ENCODE measurements at places on chromosomes 4 and X.

DNA sequence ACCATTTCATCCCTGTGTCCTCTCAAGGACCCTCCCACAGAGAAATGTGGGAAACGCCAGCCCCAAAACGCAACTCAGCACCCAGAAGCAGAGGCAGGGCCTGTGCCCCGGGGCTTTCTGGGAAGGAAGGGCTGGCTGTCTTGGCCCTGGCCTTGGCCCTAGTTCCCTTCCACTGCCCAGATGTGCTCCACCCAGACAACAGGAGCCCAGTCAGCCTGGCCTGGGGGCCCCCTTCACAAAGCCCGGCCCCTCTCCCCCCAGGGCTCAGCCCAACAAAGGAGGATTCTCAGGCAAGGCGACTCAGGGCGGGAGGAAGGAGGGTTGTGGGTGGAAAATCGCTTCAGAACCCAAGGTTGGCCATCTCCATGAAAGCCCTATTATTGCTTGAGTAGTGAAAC lies 82.5 kb downstream of the PJA1 start:
- no peaks in the 10 kb centered on the region for H3K27me3 ChIP-seq
- DNase-seq = no peak
- no peak overlapping the region for H3K4me3 ChIP-seq
- H3K4me1 ChIP-seq = no peaks in the 10 kb centered on the region
- H3K36me3 ChIP-seq = no peaks in the 10 kb centered on the region

GRCh38 chrX:12113321-12113720 lies 25.0 kb upstream of the FRMPD4 start:
- no peak for DNase-seq
- no peaks in the 10 kb centered on the region for H3K4me1 ChIP-seq
- H3K27ac ChIP-seq = no peak overlapping the region
- no peak overlapping the region for H3K4me3 ChIP-seq
- H3K36me3 ChIP-seq = no peaks in the 10 kb centered on the region

- H3K4me1 ChIP-seq = no peaks in the 10 kb centered on the region
- no peak overlapping the region for H3K27ac ChIP-seq
- H3K27me3 ChIP-seq = no peaks in the 10 kb centered on the region
- H3K36me3 ChIP-seq = no peaks in the 10 kb centered on the region
Observed at GRCh38 chr4:22744478-22745062, 51.8 kb downstream of the GBA3 start.

DNA sequence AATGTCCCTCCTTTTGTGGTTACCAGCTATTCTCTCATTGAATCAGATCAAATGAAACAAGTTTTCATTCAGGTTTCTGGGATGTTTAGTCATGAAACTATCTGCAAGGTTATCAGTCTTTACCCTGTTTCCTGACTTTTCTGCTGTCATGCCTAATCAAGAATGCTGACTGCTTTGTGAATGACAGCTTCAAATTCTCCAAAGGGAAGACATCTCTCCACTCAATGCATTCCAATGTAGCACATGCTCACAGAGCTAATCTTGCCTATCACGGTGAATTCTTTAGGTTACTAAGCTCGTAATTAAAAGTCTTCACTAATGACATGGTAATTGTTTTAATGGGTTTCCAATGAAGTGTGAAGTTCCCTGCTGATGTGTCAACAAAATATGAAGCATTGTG lies 1068.5 kb downstream of the PCDH7 start:
- no peaks in the 10 kb centered on the region for H3K36me3 ChIP-seq
- H3K27me3 ChIP-seq = no peaks in the 10 kb centered on the region
- no peak for DNase-seq
- H3K4me1 ChIP-seq = no peaks in the 10 kb centered on the region
- no peak overlapping the region for H3K27ac ChIP-seq
- H3K4me3 ChIP-seq = no peak overlapping the region

DNA sequence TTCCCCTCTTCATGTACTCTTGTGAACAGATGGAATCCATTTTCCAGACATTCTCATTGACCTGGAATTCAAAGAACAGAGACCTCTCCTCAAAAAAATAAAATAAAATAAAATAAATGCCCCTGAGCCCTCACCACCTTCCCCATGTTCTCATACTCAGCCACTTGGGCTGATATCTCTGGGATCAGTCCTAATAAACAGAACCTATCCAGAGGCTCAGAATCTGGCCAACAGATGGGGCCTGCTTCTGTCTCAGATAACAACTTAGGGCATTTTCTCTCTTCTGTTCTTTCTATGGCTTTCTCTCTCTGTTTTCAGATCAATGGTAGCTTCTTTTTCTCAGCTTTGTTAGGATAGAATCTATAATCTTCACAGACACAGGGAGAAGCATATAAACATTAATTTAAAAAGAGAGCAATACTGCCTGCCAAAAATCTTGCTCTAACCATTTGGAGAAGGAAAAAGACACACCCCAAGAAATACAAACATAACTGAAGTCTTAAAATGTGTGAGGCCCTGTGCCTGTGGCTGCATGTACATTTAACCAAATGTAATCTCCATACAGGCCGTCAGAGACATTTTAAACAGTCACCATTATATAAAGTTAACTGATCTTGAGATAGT lies 907.1 kb downstream of the FAT4 start:
- H3K36me3 ChIP-seq = no peaks in the 10 kb centered on the region
- H3K27me3 ChIP-seq = no peaks in the 10 kb centered on the region
- no peak for DNase-seq
- H3K27ac ChIP-seq = no peak overlapping the region
- H3K4me3 ChIP-seq = no peak overlapping the region

DNA sequence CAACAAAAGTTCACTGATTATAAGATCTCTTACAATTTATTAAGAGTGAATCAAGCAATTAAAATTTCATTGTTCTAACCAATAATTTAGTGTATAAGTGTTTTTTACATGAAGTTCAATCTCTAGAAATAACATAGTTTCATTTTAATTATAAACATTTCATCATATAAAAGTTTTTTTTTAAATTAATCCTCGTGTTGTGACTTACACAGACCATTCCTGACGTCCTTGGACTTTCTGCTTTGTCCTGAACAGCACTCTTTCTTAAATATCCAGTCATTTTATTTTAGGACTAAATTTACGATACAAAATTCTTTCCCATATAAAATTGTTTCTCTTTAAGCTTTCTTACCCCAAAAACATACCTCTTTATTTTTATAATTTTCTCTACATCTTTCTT lies 841.7 kb upstream of the POU3F4 start:
- H3K4me1 ChIP-seq = no peaks in the 10 kb centered on the region
- no peaks in the 10 kb centered on the region for H3K27me3 ChIP-seq
- DNase-seq = no peak
- no peak overlapping the region for H3K27ac ChIP-seq
- no peaks in the 10 kb centered on the region for H3K36me3 ChIP-seq

GRCh38 chr4:11904117-11904535 lies 475.4 kb upstream of the HS3ST1 start:
- DNase-seq = no peak
- no peak overlapping the region for H3K4me3 ChIP-seq
- no peak overlapping the region for H3K27ac ChIP-seq
- H3K27me3 ChIP-seq = no peaks in the 10 kb centered on the region
- H3K36me3 ChIP-seq = no peaks in the 10 kb centered on the region
- H3K4me1 ChIP-seq = no peaks in the 10 kb centered on the region

GRCh38 chr4:4339504-4340085 lies 47.3 kb upstream of the NSG1 start:
- no peaks in the 10 kb centered on the region for H3K4me1 ChIP-seq
- H3K27me3 ChIP-seq = peaks cover 3% of the 10 kb centered on the region
- no peak for DNase-seq
- no peaks in the 10 kb centered on the region for H3K36me3 ChIP-seq
- H3K4me3 ChIP-seq = no peak overlapping the region

GRCh38 chr4:138875891-138876608 lies 139.5 kb upstream of the NOCT start:
- no peaks in the 10 kb centered on the region for H3K4me1 ChIP-seq
- no peak overlapping the region for H3K4me3 ChIP-seq
- no peaks in the 10 kb centered on the region for H3K27me3 ChIP-seq
- no peaks in the 10 kb centered on the region for H3K36me3 ChIP-seq
- no peak for DNase-seq

DNA sequence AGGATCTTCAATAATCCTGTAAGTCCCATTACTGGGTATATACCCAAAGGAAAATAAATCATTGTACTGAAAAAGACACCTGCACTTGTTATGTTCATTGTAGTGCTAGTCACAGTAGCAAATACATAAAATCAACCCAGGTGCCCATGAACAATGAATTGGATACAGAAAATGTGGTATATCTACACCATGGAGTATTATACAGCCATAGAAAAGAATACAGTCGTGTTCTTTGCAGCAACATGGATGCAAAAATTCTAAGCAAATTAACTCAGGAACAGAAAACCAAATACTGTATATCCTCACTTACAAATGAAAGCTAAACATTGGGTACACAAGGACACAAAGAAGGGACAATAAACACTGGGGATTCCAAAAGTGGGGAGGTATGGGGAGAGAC lies 100.8 kb upstream of the BMP2K start:
- no peak overlapping the region for H3K27ac ChIP-seq
- H3K4me1 ChIP-seq = no peaks in the 10 kb centered on the region
- no peak for DNase-seq
- H3K4me3 ChIP-seq = no peak overlapping the region
- no peaks in the 10 kb centered on the region for H3K27me3 ChIP-seq

- no peaks in the 10 kb centered on the region for H3K36me3 ChIP-seq
- H3K4me1 ChIP-seq = peaks cover 34% of the 10 kb centered on the region
- H3K27ac ChIP-seq = no peak overlapping the region
- no peak overlapping the region for H3K4me3 ChIP-seq
Observed at GRCh38 chr4:73197220-73197619, 61.4 kb downstream of the ANKRD17 start.

DNA sequence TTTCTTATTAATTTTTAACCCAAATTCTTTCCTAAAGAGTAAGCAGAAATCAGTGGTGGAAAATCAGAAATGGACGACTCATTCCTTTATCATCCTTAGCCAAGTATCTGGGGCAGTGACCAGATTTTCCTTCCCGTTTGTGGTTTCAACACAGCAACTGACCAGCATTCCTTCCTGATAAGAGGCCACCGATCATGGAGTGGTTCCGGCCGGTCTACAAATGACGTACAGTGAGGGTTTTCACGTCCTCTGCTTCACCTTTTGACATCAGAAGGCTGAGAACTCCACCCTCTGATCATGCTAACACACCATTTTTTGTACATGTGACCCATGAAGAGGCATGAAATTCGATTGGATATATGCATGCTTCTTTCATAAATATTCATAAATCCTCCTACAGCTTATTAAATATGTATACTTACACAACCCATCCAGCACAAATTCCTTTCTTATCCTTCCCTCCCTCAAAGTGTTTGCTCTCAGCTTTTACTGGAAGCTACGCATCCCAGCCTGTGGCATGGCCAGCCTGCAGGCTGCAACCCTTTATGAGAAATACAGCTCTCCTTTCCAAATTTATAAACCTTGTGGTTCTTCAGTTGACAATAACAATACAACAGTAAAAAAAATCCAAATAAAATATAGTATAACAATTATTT lies 173.0 kb upstream of the CASK start:
- no peak overlapping the region for H3K27ac ChIP-seq
- no peaks in the 10 kb centered on the region for H3K36me3 ChIP-seq
- H3K4me3 ChIP-seq = no peak overlapping the region
- no peak for DNase-seq

DNA sequence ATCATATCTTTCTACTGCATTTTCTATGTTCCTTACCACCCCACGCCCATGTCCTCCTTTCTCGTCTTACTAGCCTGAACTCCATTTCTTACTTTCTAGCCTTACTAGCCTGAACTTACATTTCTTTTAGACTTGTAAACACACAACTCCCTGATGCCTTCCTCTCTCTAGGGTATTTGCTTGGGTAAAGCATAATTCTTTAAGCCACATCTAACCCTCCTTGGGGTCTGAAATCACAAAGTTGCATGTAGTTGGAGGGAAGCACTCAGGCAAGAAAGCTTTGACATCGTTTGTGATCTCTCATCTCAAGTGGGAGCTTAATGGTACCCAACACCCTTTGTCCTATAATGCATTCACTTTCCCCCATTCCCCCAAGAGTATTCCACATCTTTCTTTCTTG lies 124.4 kb downstream of the SPOCK3 start:
- no peaks in the 10 kb centered on the region for H3K27me3 ChIP-seq
- no peaks in the 10 kb centered on the region for H3K36me3 ChIP-seq
- no peak overlapping the region for H3K27ac ChIP-seq
- no peak overlapping the region for H3K4me3 ChIP-seq

GRCh38 chrX:155995321-155995875 lies 2.1 kb upstream of the IL9R start:
- no peaks in the 10 kb centered on the region for H3K4me1 ChIP-seq
- no peak overlapping the region for H3K4me3 ChIP-seq
- no peak for DNase-seq
- H3K27ac ChIP-seq = no peak overlapping the region

DNA sequence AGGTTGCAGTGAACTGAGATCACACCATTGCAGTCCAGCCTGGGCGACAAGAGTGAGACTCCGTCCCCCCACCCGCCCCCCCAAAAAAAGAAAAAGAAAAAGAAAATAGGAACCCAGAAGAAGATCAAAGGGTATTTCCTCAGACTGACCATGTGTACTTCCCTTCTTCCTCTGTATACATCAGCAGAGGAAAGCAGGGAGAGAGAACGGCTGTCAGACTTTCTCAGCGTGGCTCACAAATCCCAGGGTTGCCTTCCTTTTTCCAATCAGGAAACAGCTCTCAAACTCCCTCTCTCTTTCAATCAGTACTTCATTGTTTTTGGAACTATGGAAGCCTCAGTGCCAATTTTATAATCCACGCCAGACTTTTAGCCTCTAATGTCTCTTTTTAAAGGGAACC lies 59.1 kb downstream of the CHRNA9 start:
- H3K4me1 ChIP-seq = peaks cover 5% of the 10 kb centered on the region
- no peaks in the 10 kb centered on the region for H3K27me3 ChIP-seq
- no peak overlapping the region for H3K4me3 ChIP-seq
- no peak for DNase-seq

DNA sequence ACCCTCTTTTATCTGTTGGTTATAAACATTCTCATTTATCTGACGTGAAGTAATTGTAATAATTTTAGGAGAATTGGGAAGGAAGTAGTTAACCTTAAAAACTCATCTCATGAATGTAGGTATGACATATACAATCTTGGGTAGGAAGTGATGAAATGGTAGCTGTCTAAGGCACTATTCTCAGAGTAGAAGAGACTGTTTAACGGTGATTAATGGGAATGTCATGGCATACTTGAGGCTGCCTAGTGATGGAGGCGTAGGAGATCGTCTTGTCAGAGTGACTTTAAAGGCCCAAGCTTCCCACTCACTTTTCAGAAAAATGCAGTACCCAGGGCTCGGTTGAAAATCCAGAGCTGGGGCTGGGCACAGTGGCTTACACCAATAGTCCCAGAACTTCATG lies 19.4 kb upstream of the AGA start:
- H3K36me3 ChIP-seq = no peaks in the 10 kb centered on the region
- no peak overlapping the region for H3K27ac ChIP-seq
- H3K4me3 ChIP-seq = no peak overlapping the region
- H3K4me1 ChIP-seq = no peaks in the 10 kb centered on the region

- no peaks in the 10 kb centered on the region for H3K27me3 ChIP-seq
- DNase-seq = no peak
- no peak overlapping the region for H3K4me3 ChIP-seq
- H3K4me1 ChIP-seq = no peaks in the 10 kb centered on the region
- H3K36me3 ChIP-seq = no peaks in the 10 kb centered on the region
Observed at GRCh38 chr4:97105347-97106099, 1037.8 kb downstream of the STPG2 start.

GRCh38 chr4:159191989-159192388 lies 89.1 kb downstream of the RAPGEF2 start:
- no peak overlapping the region for H3K27ac ChIP-seq
- no peaks in the 10 kb centered on the region for H3K36me3 ChIP-seq
